T1000 (cell line): ENCODE measurements at places on chromosomes 7 and 10.

DNA sequence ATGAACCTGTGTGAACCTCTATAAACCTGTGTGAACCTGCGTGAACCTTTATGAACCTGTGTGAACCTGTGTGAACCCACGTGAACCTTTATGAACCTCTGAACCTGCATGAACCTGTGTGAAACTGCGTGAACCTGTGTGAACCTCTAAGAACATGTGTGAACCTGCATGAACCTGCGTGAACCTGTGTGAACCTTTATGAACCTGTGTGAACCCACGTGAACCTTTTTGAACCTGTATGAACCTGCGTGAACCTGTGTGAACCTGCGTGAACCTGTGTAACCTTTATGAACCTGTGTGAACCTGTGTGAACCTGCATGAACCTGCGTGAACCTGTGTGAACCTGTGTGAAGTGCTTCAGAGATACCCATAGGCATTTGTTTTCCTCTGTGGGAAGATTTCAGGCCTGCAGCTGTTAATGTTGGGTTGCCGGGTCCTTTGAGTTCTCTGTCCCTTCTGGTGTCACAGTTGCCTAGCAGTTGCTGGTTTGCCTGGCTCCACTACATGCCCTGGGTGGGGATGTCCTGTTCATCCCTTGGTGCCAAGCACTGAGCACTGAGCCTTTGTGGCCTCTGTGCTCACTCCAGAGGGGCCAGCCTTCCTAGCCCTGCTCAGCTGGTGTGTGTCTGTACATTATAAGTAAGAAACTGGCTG is 97.9 kb downstream of the DOCK1 start:
- DNase-seq: no peak

DNA sequence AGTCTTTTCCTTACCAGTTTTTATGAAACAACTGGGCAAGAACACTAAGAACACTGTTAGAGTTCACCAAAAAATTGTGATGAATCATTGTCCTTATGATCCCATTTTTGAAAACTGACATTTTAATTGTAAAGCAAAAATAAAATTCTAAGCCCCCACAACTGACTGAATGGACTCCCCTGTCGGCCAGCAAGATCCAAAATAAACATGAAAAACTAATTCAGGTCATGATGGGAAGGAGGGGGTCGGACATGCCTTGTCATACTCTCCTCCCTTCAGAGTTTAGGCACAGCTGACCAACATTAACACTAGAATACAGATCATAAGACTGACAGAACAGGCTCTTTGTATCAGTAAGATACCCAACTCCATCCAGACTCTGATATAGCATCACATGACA is 2.0 kb upstream of the RBAK start:
- DNase-seq: no peak

GRCh38 chr7:34373940-34374339 is 284.1 kb upstream of the NPSR1 start:
- DNase-seq: no peak

DNA sequence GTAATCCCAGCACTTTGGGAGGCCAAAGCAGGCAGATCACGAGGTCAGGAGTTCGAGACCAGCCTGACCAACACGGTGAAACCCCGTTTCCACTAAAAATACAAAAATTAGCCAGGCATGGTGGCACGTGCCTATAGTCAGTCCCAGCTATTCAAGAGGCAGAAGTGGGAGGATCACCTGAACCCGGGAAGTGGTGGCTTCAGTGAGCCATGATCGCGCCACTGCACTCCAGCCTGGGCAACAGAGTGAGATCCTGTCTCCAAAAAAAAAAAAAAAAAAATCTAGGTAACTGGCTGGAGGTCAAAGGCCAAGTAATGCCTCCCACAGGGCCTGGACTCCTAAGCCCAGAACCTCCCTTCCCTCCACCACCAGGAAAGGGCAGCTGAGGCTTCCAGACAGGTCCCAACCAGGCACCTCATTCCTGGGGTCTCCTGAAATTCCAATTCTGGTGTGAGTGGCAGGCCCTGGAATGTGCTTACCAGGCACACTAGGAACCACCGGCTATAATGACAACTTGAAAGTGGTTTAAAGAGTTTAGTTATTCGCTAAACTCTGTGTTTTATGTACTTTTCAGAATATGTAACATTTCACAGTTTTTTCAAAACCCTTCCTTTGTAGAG is 86.9 kb upstream of the TNRC18 start:
- no peak for DNase-seq

DNA sequence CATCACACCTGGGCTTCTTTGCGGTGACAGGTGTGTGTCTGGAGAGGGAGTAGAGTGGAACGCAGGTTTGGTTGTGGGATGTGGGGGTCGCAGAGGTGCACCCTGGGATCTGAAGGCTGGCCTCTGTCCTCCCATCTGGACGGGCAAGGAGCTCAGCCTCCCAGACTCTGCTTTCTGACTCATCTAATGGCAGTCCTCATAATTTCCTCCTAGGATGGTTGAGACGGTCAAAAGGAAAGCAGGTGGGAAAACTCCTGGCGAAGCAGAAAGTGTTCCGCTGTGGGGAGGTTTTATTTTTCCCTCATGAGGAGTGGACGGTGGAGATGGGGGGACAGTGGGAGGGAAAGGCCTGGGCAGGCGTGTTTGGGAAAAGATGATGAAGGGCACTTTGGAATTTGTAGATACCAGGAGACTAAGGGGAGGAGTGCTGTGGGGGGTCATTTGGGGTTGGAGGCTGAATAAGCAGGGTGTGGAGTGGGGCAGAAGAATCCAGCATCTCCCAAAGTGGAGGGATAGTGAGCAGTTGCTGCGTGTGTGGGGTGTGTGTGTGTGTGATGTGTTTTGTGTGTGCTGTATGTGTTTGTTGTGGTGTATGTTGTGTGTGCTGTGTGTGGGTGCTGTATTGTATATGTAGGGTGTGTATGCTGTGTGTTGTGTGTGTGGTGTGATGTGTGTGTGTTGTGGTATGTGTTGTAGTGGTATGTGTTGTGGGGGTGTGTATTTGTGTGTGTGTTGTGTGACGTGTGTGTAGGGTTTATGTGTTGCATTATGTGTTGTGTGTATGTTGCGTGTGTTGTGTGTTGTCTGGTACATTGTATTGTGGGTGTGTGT is 97.2 kb upstream of the PODXL start:
- DNase-seq: no peak

- no peak for DNase-seq
Observed at GRCh38 chr7:65840446-65840845, 32.4 kb upstream of the VKORC1L1 start.
